ENCODE measurements at places on chromosomes 7 and 10.

DNA sequence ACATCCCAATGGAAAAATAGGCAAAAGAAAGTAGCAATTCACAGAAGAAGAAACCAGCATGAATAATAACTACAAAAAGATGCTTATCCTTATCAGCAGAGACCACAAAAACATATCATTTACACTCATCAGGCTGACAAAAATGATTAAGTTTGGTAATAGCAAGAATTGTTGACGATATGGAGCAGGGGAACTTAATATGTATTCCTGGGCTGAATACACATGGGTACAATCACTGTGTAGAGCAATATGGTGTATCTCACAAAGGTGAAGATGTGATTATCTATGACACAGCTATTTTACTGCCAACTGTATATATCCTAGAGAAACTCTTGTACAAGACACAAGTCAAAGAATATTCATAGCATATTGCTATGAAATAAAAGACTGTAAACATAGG lies 141.8 kb upstream of the NOBOX start:
- DNase-seq, result no peak

DNA sequence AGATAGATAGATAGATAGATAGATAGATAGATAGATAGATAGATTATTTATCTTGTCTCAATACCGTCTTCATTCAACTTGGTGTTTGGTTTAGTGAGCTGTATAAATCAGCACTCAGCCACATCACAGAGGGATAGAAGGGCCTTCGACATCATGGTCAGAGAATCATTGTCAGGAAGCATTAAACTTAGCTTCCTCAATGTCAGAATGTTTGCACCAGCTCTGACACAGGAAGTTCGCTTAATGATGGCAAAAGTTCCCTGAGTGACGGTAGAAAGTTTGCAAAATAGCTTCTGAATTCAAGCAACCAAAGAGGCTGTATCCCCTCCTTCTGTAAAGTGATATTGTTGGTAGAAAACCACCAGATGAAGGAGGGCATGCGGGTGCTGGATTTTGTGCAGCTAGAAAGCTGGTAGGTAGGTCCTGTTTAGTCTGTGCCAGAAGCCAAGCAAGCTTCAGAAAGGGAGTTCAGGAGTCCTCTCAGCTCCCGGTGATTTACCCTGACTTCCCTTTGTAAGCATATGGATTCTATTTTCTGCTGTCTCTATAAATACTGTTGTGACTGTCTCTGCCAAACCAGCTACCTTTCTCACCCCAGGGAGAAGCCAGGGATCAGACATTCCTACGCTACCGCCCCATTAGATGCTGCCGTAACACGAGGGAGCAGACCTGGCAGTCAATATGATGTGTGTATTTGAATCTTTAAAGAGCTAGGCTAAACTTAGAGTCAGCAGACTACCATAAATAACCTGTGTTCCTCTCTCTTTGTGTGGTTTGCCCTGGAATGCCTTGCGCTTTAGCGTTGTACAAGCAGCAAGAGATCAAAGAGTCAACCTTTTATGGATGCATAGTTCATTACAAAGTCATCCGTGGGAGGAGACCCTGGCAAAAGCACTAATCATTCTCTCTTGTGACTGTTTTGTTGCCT lies 200.5 kb upstream of the KIAA1217 start:
- no peak for DNase-seq

- no peak for DNase-seq
Measured at GRCh38 chr7:90474284-90475210, 5.1 kb downstream of the PTTG1IP2 start.

GRCh38 chr10:34528320-34528719 lies 286.8 kb downstream of the PARD3 start:
- no peak for DNase-seq

GRCh38 chr7:117085769-117086463 lies 132.6 kb downstream of the ST7 start:
- no peak for DNase-seq
